ENCODE measurements at places on chromosomes 2 and 18.

DNA sequence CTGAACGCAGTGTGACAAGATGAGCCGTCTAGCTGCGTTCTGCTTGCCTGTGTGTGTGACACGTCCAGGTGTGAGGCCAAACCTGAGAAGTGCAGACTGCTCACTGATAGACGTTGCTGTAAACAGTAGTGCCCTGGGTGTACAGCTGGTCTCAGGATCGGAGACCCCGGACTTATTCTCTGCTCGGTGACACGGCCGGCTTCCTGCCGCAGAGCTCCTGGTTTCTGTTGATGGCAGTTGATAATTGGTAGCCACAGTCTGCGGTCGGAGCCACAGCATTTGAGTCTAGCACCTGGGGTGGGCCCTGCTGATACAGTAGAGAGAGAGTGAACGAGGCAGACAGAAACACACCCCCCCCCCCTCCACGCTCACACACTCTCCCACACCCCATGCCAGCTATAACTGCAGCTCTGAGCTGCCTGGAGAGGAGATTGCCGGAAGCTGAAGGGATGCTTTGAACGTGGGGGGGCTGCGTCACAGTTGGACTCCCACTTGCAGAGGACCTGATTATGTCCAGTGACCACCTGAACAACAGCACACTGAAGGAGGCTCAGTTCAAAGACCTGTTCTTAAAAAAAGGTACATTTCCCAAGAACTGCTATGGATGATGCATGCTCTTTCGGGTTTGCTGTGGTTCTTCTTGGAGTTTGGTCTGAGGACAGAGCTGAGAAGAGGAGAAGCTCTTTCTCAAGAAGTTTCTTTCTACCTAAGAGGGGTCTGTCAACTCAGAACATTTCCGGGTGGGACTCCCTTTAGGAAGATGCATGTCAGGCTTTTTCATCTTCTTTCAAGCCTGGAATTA, 114.0 kb downstream of the FAM210A start:
- peak; percentile 53 for DNase-seq

DNA sequence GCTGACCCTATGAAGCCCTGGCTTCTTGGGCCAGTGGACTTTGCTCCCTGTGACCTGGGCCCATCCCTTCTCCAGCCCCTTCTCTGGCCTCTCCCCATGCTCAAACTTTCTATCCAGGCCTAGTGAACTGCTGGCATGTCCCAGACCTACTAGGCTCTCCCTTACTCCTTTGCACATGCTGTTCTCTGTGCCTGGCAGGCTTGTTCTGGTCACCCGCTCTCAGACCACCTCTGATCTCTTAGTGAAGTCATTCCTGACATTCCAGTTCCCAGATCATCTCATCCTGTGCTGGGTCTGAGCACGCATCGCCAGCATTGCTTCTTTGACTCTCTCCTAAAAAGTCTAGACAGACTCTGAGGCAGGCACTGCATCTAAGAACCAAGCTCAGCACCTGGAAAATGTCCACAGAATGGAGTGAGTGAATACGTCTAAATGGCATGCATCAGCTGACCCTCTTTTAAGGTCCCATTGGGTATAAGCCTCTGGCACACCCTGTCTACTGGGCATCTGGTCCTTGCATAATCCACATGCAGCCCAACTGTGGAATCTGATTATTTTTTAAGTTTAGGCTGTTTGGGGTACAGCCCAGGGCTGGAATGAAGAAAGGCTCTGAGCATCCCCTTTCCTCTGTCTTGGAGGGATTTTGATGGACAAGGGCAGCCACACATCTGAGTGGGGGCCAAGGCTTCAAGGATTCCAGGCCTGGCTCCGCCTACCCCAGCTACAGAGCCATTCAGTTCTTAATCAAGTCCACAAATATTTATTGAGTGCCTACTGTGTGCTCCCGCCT, 130.6 kb upstream of the HAAO start:
- no peak for DNase-seq

DNA sequence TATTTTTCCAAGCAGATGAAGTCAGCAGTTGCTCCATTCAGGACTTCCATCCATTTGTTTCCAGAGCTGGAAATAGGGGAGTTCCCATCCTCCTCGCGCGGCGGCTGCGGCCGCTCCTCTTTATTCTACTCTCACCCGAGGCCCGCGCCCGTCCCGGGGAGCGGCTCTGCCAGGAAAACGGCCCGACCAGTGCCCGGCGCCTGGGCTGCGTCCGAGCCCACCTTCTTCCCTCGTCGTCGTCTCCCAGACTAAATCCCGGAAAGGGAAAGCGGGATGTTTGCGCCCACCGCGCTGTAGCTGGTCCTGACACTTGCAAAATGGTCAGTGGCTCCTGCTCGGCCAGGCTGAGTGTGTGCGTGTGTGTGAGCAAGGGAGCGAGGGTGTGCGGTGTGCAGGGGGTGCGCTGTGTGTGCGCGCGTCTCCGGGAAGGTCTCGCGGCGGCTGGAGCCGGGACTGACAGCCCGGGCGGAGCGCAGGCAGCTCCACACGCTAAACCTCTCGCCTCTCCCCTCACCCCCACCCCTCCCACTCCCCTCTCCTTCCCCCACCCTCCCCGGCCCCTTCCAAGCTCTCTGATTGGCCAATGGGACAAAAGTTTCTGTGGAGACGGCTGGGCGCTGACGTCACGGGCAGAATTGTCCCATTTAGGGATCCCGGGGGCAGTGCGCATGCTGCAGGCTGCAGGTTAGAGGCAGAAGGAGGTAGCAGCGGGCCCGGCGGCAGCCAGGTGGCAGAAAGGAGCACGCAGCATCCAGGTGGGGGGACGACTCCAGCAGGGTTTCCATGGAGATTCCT, at the start of gene NOL4:
TSS of gene NOL4 (minus strand) at position 491 of the 795 bp plus-strand sequence. CDS start 1,660 bp downstream, outside the sequence.
- peak; percentile 97 for DNase-seq

DNA sequence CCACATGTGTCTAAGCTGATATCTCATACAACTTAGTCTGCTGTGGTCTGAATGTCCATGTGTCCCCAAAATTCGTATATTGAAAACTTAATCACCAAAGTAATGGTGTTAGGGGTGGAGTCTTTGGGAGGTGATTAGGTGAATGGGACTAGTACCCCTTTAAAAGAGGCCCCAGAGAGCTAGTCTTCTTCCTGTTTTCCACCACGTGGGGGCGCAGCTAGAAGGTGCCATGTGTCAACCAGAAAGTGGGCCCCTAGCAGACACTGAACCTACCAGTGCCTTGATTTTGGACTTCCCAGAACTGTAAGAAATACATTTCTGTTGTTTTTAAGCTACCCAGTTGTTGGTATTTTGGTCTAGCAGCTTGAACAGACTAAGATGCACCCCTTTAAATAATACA, 86.6 kb downstream of the ASB1 start:
- no peak for DNase-seq

DNA sequence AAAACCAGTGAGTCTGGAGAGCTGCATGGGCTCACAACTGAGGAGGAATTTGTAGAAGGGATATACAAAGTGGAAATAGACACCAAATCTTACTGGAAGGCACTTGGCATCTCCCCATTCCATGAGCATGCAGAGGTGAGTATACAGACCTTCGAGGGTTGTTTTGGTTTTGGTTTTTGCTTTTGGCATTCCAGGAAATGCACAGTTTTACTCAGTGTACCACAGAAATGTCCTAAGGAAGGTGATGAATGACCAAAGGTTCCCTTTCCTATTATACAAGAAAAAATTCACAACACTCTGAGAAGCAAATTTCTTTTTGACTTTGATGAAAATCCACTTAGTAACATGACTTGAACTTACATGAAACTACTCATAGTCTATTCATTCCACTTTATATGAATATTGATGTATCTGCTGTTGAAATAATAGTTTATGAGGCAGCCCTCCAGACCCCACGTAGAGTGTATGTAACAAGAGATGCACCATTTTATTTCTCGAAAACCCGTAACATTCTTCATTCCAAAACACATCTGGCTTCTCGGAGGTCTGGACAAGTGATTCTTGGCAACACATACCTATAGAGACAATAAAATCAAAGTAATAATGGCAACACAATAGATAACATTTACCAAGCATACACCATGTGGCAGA, 3.6 kb downstream of the TTR start:
- no peak for DNase-seq

DNA sequence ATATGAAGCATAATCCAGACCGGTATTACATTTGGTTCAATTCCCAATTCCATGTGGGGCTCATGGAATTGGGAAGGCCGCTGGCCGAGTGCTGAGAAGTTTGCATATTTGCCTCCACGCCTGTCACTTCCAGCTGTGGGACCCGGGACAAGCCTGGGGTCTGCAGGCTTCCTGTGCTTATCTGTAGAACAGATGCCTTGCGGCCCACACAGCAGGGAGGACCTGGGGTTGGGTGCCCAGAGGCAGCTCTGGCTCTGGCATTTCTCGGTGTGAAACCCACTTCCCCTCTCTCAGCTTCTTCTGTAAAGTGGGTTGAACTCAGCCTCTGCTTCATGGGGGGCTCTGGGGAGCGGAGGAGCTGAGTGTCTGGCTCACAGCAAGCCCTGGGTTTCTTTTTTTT, 97.9 kb downstream of the SH3BP4 start:
- no peak for DNase-seq

- no peak for DNase-seq
These were observed 14.4 kb upstream of the PIK3C3 start for GRCh38 chr18:41940506-41941215.

Data from SK-N-DZ (cell line).